ENCODE measurements at places on chromosomes 6 and 20. TPM values are rescaled to one million over a fixed set of nuclear protein-coding genes. Genes with fewer than 3 reads are reported as not detected.

PIGT gene
- total RNA-seq: 124 TPM

C20orf144 gene
- not detected for total RNA-seq

HFE gene
- total RNA-seq: 3.4 TPM

MEI4 gene
- 0.67 TPM for total RNA-seq

TBX18 gene
- 1.7 TPM for total RNA-seq

C6orf136 gene
- total RNA-seq: 27.9 TPM

WDR27 gene
- 9.9 TPM for total RNA-seq

CRISP2 gene
- not detected for total RNA-seq

MAN1A1 gene
- 30.6 TPM for total RNA-seq

ZC3H12D gene
- 1.6 TPM for total RNA-seq

TSHZ2 gene
- total RNA-seq: 7.7 TPM

SH3BGRL2 gene
- 5.7 TPM for total RNA-seq

BANF2 gene
- total RNA-seq: not detected

HDGFL1 gene
- total RNA-seq: not detected

KCNG1 gene
- total RNA-seq: 0.40 TPM

KCNS1 gene
- 0.38 TPM for total RNA-seq

OPRL1 gene
- total RNA-seq: 0.79 TPM

RIPOR2 gene
- 2.7 TPM for total RNA-seq

MATN4 gene
- total RNA-seq: not detected

NKX2-2 gene
- total RNA-seq: not detected

BACH2 gene
- 4.0 TPM for total RNA-seq

NR2E1 gene
- not detected for total RNA-seq

GTSF1L gene
- not detected for total RNA-seq

STMN3 gene
- total RNA-seq: 3.0 TPM

CAGE1 gene
- not detected for total RNA-seq

CCN5 gene
- total RNA-seq: 62.3 TPM

DCBLD1 gene
- 11.4 TPM for total RNA-seq

LY6G6F gene
- total RNA-seq: not detected

SRSF12 gene
- total RNA-seq: 0.48 TPM

GJE1 gene
- not detected for total RNA-seq

HLA-DOB gene
- 0.56 TPM for total RNA-seq

ADGB gene
- not detected for total RNA-seq

VSTM2L gene
- 21.3 TPM for total RNA-seq

PRDM1 gene
- 1.7 TPM for total RNA-seq

TUBB2B gene
- 1.6 TPM for total RNA-seq

NRM gene
- 5.2 TPM for total RNA-seq

PRDM13 gene
- not detected for total RNA-seq

PCED1A gene
- 20.7 TPM for total RNA-seq

USP49 gene
- 2.4 TPM for total RNA-seq

HLA-DPA1 gene
- 28.7 TPM for total RNA-seq

SLC52A3 gene
- 2.1 TPM for total RNA-seq

MBOAT1 gene
- total RNA-seq: 2.6 TPM

SUMO4 gene
- not detected for total RNA-seq

IPCEF1 gene
- total RNA-seq: 0.32 TPM

EPM2A gene
- total RNA-seq: 52.7 TPM

PPARD gene
- 16.8 TPM for total RNA-seq

CST2 gene
- total RNA-seq: not detected

CST5 gene
- total RNA-seq: not detected

KCNQ2 gene
- not detected for total RNA-seq
